Gastroesophageal sphincter (tissue), 4 donors: ENCODE measurements at places on chromosomes 16 and 17.

DNA sequence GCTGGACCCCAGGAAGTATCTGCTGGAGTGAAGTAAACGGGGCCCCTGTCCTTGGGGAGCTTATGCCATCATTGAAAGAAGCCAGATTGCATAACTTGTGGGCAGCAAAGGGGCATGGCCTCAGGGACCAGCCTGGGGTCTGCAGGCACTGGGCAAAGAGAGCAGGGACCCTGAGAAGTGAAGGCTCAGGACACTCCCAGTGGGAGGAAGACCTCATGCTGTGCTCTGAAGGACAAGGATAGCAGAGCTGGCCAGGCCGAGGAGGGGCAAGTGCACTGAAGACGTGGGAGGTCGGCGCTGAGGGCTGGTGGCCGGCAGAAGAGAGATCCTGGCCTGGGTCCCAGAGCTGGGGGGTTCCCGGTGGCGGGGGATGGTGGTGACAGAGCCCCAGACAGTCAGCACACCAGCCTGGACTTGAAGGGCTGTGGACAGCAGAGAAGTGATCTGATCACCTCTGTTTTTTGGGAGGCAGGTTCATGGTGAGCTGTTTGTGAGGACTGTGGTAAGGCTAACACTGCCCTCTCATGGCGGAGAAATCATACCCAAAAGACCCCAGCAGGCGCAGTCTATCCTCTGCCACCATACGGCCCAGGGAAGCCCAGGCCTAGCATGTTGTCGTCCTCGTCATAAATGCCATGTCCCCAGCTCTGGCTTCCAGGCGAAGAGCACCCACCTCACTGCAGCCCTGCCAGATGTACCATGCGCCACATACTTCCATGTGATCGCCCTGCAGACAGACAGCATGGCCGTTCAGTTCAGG is 7.1 kb upstream of the CNP start:
- no peak for ATAC-seq

GRCh38 chr17:16940116-16940881 is 31.6 kb downstream of the TNFRSF13B start:
- no peak for ATAC-seq

DNA sequence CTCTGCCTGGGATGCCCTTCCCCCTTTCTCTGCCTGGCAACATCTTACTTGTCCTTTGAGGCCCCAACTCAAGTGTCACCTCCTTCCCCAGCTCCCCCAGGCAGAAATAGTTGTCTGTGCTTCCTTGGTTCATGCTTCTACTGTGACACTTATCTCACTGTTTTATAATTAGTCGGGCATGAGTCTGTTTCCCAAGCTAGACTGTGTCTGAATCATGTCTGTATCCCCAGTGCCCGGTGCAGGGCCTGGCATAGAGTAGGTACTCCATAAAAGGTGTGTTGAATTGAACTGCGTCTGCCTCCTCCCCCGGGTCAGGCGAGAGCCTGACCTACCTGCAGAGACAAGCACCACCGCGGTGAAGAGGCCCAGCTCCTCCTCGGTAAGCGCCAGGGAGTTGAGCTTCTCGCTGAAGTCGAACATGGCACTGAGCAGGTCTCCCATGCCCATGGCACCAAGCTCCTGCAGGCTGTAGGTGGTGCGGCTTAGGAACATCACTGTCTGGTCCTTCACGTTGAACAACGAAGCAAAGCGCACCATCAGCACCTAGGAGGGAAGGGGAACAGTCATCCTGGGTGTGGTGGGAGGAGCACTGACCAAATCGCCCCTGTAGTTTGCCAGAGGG is 6.7 kb downstream of the NR1D1 start:
- no peak for ATAC-seq

DNA sequence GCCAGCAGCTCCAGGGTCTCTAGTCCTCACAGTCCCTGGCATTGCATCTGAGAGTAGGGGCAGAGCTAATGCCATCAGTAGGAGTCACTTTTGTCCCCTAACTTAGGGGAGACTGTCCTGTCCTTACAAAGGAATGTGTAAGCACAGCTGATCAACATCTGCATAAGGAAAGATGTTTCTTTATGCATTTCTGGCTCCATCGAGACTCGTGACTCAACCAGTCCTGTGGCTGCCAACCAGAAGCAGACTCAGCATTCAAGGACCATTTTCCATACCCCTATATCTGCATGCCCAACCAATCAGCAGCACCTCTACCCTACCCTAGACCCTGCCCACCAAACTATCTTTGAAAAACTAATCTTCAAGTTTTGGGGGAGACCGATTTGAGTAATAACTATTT is 8.2 kb upstream of the MPP2 start:
- no peak for ATAC-seq

DNA sequence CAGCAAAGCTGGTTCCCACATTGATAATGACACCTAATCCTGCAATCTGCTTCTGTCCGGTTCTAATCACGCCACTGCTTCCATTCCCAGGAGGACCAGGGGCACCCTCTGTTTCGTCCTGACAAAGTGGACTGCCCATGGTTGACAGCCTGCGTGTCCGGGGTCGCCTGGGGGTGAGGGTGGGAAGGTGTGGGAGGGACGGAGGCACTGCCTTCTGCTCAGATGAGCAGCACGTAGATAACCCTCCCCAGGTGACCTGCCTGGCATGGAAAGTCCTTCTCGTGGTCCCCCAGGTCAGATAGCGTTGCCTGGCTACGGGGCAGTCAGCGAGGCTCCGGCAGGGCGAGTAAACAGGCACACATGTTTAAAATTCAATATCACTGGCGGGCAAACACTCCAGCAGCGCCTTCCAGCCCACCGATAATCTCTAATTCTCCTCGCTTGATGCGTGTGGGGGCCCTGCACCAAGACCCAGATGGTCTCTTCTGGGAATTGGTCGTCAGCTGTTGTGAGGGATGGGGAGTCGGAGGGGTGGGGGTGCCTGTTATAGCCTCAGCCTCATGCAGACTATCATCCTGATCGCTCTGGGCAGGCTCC is 132.2 kb downstream of the RAP1GAP2 start:
- no peak for ATAC-seq

- ATAC-seq, result no peak
These were observed 40.7 kb upstream of the ANKFY1 start for GRCh38 chr17:4304417-4305027.
